ENCODE measurements at places on chromosomes 11 and 22.

- DNase-seq = no peak
These were observed 14.0 kb upstream of the NRGN start for GRCh38 chr11:124725719-124726105.

DNA sequence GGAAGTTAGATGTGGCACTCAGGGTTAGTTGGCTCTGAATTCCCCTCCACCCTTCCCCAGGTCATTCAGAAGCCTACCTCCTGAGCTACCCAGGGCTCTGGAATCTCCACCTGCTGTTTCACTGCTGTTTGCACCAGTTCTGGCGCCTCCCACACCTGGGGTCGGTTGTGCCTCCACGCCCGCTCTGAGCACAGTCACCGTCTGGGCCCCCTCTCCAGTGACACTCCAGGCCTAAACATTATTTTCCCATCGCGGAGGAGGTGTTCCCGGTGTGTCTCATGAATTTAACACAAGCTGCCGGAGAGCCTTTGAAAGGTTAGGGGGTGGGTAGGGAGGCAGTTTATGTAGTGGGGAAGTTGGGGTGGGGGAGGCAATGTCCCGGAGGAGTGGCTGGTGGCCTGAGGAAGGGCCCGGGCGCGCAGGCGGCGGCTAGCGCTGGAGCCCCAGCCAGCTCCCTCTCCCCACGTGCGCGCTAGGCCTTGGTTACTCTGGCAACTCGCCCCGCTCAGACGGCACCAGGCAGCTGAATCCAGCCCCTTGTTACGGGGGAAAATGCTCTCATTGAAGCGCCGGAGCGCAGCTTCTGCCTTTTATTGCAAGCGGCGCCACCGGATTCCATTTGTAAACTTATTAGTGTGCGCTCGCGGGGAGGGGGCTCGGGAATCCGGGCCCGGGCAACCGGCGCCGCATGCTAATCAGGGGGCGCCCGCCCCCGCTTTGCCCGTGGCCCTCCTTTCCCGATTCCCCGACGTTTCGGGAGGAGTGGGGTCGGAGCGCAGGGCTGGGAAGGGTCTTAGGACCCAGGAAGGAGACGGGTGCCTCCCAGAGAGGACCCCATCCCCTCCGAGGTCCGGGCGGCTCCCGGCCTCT is 52.4 kb downstream of the GRIK4 start:
- DNase-seq = no peak

GRCh38 chr11:123034597-123034996 is 27.3 kb downstream of the HSPA8 start:
- no peak for DNase-seq

- no peak for DNase-seq
These were observed 2.5 kb upstream of the SUSD2 start for GRCh38 chr22:24178502-24179440.

GRCh38 chr11:70014291-70014690 is 63.8 kb upstream of the ANO1 start:
- DNase-seq = no peak

DNA sequence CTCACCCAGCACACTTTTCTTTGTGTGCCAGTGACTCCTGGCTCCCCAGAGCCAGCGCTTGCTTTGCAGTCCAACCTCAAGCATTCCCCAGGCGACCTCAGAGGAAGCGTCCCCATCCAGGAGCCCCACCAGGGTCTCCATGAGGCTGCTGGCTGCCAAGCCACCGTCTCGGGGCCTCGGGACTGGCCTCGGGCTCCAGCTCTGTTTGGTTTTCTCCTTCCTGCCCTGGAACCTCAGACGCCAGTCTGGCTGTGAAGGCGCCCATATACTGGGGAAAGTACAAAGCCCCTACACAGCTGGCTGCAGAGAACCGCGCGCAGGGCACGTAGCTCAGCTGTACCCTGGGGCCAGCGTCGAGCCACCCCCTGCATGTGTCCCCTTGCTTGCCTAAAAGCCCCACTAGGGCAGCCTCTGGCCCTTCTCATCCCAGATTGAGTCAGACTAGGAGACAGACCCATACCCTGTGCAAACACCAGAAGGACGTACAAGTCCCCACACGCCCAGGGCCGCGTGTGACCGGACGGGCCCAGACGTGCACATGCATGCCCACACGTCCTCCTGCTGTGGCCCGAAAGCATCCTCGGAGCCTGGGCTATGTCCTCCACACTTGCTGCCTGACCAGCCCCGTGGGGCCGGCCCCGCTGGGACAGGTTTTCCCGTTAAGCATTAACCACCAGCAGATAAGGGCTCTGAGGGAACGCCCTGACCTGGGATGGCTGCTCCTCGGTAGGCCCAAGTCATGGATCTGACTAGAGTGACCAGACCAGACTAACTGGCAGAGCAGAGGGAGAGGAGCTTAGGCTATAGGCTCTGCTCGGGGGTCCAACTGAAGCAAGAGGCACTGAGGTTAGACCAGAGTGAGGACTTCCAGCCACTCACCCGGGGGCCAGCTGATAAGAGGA is 4.2 kb upstream of the SYT8 start:
- no peak for DNase-seq

- DNase-seq = no peak
These were observed 14.9 kb upstream of the SOX10 start for GRCh38 chr22:37999236-37999635.

DNA sequence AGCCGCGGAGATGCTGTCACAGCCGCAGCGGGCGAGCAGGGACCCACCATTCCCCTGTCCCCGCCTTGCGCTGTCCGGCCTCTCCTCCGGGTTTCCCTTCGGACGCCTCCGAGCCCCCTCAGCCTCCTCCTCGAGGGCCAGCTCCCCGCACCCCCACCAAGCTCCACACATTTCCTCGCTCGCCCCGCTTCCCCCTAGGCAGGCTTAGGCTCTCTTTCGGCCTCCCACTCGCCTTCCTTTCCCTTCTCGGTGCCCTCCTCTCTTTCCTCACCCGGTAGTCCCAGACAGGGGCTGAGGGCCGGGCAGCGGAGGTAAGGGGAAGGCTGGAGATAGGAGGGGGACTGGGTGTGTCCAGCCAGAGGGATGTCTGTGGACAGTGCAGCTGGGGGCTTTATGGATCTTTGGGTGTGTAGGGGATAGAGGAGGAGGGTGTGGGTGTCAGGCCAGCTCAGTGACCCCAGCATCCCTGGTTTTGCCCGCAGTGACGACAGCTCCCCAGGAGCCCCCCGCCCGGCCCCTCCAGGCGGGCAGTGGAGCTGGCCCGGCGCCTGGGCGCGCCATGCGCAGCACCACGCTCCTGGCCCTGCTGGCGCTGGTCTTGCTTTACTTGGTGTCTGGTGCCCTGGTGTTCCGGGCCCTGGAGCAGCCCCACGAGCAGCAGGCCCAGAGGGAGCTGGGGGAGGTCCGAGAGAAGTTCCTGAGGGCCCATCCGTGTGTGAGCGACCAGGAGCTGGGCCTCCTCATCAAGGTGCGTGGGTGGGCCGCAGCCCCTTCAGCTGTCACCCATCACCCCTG is 1.6 kb downstream of the KCNK4 start:
- no peak for DNase-seq

DNA sequence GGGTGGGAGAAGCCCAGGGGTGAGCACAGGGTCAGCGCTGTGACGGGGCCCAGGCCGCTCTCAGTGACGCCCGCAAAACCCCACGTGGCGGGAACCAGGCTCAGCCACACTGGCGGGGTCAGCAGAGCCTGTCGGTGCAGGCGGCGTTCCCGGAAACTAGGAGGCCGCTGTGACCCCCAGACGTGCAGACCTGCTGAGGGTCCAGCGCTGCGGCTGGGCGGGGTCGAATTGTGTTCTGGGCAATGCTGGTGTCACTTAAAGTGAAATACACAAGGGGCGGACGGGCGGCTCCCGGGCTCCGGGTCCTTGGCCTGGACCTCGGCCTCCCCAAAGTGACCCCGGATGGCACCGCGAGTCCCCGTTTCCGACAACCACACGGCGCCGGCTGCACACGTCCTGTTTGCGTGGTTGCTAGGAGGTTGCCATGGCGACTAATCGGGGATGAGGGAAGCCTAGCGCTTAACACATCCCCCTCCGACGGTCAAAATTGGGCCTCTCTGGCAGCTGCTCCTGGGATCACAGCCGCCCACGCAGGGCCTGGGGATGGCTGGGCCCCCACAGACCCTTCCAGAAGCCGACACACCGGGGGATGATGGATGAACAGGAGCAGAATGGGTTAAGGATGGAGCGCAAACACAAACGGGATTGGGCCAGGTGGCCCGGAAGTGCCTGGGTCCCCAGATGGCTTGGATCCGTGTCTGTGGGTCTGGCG is 81.7 kb upstream of the PRR5 start:
- no peak for DNase-seq

GRCh38 chr22:42855211-42855610 is 1.9 kb downstream of the ARFGAP3 start:
- no peak for DNase-seq

DNA sequence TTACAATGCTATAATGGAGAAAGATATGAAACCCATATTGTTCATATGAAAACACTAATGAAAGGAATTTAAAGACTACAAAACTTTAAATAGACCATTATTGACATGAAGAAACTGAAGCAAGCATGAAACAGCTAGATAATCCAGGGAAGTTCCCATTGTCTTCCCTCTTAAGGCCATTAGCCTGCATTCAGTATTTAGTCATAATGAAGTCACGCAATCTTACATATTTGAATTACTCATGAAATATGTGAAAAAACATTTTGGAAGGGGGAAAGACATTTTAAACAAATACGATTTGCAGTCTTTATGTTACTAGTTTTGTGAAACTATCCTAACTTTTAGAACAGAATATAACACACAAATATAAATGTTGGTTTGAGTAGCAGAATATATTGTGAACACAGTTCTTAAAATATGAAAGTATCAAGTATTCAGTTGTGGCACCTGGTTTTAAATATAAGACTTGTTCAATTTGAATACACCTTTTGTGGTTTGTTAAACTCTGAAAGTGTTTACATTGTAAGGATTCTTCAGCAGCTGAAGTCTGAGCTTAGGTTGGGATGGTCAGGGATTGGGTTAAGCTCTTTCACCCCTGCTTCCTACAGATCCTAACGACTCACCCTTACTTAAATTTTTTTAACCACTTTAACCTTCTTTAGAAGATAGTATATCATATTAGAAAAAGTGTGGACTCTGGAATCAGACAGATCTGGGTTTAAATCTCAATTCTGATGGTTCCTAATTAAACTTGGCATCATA is 500.3 kb upstream of the TENM4 start:
- no peak for DNase-seq
